ENCODE measurements at places on chromosomes 6 and 20.
A peak's percentile ranks its signal among the peaks of the same experiment; 100 is the strongest.

DNA sequence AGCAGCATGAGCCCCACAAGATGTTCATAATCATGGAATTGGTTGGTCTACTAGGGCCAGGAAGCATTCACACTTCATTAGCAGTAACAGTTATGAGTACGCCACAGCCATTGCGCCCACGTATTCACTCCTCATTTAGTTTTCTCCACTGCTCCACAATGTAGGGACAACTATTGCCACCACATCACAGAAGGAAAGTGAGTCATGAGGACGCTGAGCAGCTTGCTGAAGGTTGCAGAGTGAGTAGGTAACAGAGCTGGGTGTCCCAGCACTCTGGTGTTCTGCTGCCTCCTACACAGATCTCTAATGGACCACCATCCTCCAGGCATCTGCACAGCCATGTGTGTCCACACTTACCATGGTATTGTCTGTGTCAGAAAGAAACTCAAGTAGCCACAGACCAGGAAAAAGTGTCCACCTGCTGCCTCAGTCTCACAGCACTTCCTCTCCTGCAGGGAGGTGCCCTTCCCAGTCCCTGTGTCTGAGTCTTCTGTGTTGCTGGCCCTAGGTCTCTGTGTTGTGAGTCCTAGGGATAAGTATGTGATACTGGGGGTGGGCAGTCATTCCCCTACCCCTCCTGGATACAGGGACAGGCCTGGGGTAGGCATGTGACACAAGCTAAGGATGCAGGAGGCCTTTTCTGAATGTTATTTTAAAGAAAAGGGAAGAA, 103.9 kb downstream of the TTLL2 start:
- no peak for DNase-seq

GRCh38 chr20:4869290-4870193, 131.8 kb downstream of the SLC23A2 start:
- no peak for DNase-seq

DNA sequence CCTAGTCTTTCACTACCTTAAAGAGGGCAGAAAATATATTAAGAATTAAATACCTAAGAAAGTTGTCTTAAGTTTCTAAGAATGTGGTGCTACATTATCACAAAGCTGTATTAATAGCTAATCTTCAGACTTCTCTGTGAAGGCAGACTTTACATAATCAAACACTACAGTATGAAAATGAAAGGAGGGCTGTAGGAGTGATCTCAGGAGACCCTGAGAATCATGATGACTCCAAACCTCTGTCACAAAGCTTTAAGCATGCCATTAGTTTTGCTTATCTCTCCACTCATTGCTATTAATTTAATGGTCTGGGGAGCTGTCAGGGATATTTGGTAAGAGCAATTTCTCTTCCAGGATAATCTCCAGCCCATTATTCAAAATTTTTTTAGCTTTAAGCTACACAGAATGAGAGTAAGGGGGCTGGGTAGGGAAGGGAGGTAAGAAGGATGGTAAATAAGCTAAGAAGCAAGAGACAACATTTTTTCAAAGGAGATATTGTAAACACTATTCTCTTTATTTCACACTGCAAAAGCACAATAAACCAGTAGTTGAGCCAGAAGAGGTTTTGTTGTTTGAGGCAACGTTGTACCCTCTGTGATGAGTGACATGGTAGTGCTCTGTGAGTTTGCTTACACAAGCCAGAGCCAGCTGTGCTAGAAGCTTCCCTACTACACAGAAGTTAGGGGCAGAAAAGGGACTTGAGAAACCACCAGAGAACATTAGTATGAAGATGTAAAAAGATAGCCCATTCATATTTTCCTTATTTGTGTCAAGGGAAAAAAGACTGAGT, 258.8 kb downstream of the GMDS start:
- DNase-seq = no peak

- DNase-seq = no peak
Observed at GRCh38 chr6:3727036-3727435, 24.5 kb downstream of the PXDC1 start.

- DNase-seq = no peak
Observed at GRCh38 chr6:747921-748320, 55.0 kb upstream of the EXOC2 start.

GRCh38 chr6:41707565-41708200, 27.7 kb downstream of the TFEB start:
- peak; percentile 23 for DNase-seq

GRCh38 chr6:3794092-3794491, 42.6 kb upstream of the PXDC1 start:
- DNase-seq = no peak

- no peak for DNase-seq
Observed at GRCh38 chr6:35972471-35973367, 51.7 kb downstream of the SLC26A8 start.

DNA sequence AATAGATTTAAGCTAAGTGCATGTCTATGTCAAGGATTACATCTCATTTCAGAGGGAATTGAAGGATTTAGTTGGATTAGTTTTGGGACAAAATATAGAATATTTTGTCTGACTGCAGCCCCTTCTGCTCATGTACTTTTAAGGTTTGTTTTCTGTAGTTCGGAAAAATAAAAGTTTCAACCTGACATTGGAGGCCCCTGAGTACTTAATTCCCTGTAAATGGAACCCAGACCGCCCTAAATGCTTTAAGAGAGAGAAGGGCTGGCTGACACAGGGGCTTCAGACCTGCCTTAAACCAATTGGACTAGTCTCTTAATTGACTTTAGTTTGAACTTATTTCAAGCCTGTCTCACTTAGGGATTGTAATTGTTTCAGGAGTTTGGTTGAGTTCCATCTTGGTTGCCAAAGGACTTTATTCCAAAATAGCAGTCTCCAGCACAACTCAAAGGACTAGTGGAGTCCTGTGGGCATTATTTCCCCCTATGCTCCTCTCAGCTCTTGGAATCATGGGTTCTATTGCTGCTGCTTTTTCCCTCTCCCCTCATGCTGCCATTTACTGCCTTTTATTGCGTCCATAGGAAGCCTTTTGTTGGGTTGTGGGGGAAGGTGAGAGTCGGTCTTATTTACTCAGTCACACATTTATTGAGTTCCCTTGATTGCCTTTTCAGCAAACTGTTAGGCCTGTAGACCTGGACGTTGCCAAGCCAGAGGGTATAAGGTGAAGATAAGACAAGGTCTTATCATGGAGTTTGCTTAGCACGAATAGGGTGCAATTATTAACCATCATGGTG, 14.5 kb downstream of the BRD2 start:
- no peak for DNase-seq

DNA sequence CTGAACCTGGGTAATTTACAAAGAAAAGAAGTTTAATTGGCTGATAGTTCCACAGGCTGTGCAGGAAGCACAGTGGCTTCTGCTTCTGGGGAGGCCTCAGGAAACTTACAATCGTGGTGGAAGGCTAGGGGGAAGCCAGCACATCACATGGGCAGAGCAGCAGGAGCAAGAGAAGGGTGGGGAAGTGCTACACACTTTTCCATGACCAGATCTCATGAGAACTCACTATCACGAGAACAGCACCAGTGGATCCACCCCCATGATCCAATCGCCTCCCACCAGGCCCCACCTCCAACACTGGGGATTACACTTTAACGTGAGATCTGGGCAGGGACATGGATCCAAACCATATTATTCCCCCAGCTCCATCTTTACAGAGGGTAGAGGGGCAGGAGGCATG, 166.4 kb downstream of the NFATC2 start:
- no peak for DNase-seq

DNA sequence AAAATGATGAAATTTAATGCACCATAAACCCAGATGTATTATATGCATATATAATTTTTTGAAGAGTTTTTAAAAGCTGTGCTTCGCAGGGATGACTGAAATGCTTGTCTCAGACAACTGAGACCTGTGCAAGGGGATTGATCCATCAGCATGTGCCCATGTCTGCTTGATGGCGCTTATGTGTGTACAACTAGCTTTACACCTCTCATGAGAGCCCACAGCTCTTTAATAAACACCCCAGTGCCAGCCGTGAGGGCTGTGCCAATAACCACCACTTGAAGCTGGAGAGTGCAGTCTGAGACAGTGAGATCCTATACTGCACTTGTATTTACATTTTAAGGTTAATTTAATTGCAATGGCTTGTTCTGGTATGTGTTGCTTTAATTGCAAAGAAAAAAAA, 225.5 kb downstream of the BCKDHB start:
- DNase-seq = no peak

GRCh38 chr6:64252256-64252655, 616.7 kb downstream of the PHF3 start:
- no peak for DNase-seq

DNA sequence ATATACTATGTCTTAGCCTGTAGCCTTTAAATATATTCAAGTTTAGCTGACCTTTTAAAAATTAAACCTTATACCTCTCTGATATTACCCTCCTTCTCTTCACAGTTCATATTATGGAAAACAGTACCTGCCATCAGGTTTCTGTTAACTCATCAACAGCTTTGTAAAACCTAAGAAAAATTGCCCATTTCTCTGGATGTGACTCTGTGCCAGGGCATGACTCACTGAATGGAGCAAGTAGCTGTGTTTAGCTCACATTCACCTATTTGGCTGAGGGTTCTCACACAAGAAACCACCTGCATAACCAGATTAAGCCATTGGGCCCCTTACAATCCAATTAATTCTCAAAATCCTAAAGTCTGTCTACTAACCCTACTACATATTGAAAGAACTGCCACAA, 678.8 kb upstream of the MARCKS start:
- DNase-seq = no peak

DNA sequence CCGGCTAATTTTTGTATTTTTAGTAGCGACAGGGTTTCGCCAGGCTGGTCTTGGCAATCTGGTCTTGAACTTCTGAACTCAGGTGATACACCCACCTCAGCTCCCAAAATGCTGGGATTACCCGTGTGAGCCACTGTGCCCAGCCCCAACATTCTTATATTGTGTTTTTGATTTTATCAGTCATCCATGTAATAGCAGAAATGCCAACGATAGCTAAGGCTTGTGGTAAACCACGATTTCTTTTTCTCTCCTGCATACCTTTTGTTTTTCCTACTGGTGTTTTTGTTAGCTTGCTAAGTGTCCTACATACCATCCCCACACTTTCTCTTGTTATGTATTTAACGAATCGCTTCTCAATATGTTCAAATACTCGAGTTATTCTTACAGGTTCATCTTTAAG, 12.1 kb downstream of the PHACTR2 start:
- no peak for DNase-seq

GRCh38 chr20:43376831-43377230, 80.9 kb upstream of the SRSF6 start:
- DNase-seq = no peak

GRCh38 chr6:124991764-124992295, 29.6 kb downstream of the RNF217 start:
- DNase-seq = no peak

- DNase-seq = no peak
Observed at GRCh38 chr6:136863752-136864151, 41.4 kb downstream of the PEX7 start.

- DNase-seq = no peak
Observed at GRCh38 chr6:143695969-143696663, 18.4 kb downstream of the PHACTR2 start.

DNA sequence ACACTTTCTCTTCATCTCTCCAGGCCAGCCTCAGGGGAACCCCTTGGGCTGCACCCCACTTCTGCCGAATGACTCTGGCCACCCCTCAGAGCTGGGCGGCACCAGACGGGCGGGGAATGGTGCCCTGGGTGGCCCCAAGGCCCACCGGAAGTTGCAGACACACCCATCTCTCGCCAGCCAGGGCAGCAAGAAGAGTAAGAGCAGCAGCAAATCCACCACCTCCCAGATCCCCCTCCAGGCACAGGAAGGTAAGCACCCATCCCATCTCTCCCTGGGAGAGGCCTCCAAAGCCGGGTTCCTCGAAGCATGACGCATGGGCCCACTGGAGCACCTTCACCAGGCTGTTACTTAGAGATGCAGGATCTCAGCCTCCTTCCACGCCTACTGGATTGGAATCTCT, 11.3 kb downstream of the MDFI start:
- no peak for DNase-seq

- no peak for DNase-seq
Observed at GRCh38 chr6:105102186-105102585, 77.6 kb downstream of the POPDC3 start.

GRCh38 chr6:152170702-152171667, 363.5 kb downstream of the ESR1 start:
- peak; percentile 51 for DNase-seq

DNA sequence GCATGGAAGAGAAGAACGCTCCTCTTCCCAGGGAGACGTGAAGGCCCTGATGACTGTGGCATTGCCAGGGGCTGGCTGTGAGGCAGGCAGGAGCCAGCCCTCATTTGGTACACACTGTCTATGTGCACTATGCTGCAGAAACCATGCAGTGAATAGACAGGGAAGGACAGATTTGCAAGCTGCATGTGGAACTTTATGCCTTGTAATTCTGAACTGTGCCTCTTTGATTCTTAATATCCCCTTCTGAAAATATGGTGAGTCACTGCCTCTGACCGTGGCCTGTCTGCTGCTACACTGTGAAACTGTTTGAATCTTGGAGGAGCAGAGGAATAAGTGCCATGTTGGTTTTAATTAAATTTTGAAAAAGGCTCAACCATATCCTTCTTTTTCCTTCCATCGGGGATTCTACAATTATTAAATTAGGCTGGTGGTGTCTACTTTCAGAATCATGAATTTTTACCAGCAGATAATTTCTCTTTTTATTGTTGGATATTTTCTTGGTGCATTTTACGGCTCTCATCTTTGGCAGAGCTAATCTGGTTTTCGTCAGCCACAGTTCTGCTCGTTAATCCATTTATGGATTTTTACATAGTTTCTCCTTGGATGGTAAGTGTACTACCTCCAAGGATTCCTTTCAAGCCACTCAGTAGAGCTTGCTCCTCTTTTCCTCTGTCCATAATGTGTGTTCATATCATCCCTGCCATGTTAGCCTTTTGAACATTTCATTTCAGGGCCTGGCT, 301.0 kb upstream of the SLC35B3 start:
- DNase-seq = no peak

DNA sequence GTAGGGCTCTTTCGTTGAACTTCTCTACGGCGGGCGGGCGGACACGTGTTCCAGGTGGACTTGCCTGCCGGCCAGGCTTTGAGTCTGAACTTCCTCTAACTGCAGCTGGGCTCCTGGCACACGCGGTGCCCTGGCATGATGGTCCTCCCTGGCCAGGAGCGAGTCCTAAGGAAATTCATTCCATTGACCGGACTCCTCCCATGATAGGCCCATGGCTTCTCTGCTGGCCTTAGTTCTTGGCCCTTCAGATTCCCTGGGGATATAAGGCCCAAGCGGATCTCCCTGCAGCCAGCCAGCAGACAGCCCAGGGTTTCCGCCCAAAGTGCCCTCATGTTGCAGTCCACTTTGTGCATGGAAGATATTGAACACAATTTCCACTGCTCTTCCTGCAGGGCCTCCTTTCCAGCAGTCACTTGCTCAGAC, 39.4 kb downstream of the TBC1D7 start:
- no peak for DNase-seq

GRCh38 chr6:35731736-35732532, 4.9 kb upstream of the ARMC12 start:
- peak; percentile 92 for DNase-seq

GRCh38 chr6:148074738-148075137, 267.9 kb upstream of the SASH1 start:
- no peak for DNase-seq

DNA sequence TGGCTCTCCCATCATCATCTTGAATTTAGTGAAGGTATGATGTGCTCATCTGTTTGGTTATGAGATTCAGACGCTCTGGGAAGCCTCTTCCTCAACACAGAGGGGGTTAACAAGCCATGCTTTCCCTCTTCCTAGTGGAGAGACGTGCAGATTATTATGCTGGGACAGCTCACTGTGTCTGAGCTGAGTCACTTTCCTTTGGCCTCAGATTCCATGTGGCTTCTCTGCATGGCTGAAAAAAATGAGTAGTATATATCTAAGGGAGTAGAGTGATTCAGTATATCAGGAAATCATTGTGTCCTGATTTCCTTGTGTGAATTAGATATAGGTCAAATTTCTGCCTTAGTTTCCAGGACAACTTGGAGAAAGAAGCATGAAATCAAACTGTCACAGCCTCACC, 52.6 kb downstream of the FIG4 start:
- no peak for DNase-seq
